ENCODE measurements at places on chromosomes 13 and 19.

DNA sequence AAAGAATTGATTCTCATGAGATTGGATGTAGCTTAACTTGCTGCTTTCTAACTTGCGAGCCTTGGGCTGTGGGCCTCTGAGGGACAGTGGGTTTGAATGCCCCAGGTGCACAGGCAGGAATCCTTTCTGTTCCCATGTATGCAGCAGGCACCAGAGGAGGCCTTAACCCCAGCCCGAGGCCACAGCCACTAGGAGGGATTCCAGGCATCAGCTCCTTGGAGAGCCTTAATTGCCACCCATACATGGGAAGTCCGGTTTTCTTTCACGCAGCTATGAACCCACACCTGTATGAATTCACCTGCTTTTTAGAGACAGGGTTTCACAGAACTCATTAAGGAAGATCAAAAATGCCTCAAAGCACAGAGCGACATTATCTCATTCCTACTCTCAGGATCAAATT, 117.9 kb downstream of the CRYL1 start:
- DNase-seq: no peak

- DNase-seq: no peak
These were observed 562.1 kb downstream of the TBC1D4 start for GRCh38 chr13:74919914-74920313.

- no peak for DNase-seq
These were observed 16.8 kb downstream of the TEX29 start for GRCh38 chr13:111337206-111337605.

DNA sequence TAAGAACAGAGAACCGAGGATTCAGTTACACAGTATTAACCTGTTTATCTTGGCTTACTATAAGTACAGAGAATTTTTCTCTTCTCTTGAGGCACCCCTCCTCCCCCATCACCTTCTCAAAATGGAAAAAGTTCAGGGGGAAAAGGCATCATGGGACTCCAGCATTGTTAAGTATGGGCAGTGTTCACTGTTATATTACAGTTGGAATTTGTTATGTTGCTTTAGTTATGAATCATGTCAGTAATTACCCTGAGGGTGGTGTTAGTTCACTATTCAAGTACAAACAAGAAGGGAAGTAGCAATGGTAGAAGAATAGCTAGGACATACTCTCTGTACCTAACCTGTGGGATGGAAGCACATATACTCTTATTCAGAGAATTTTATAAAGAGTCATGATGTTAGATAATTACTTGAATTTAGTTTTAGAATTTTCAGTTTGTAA, 12.0 kb downstream of the LPAR6 start:
- DNase-seq: no peak

GRCh38 chr13:73519396-73520116, 460.8 kb downstream of the KLF5 start:
- no peak for DNase-seq

GRCh38 chr13:112960706-112961105, 8.3 kb upstream of the MCF2L start:
- DNase-seq: no peak

DNA sequence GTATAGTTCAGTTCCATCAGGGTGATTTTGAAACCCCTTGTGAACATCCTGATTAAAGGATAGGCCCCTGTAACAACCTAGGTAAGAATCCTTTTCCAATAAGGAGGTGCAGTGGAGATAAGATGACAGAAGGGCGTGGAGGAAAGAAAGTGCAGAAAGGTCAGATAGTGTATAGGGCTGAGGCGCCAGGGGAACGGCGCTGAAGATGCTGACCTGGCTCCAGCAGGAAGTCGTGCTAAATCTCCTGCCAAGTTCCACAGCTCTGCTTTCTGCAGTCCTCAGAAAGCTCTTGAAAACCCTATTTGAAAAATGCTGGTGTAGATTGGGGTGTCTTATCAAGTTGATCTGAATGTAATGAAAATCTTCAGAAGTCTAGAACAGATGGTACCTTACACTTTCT, 221.7 kb downstream of the COG6 start:
- no peak for DNase-seq

GRCh38 chr13:37608750-37609339, 10.3 kb upstream of the POSTN start:
- no peak for DNase-seq

Measured in naive thymus-derived CD8-positive, alpha-beta T cell (primary cell).